ENCODE measurements at places on chromosomes 16 and 17.

DNA sequence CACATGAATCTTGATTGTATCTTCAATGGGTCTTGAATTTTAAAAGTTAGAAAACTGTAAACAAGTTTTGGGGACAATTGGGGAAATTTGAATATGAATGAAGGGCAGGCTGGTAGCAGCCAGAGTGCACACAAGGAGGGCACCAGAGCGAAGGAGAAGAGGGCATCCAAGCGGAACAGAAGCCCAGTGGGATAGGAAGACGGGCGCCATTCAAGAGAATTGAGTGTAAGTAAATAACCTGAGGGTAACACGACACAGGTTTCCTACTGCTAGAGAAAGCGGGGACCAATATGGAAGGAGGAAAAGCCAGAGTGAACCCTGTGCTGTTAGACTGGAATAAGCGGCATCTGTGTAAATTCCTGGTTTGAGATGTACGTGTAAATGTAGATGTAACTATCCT is 115.1 kb upstream of the CCL2 start:
- no peak for DNase-seq

GRCh38 chr17:55023626-55024025 is 55.1 kb downstream of the STXBP4 start:
- DNase-seq: no peak

- no peak for DNase-seq
These were observed 39.2 kb upstream of the CPNE2 start for GRCh38 chr16:57053206-57053605.

GRCh38 chr17:82195675-82196672 is 16.7 kb downstream of the CCDC57 start:
- no peak for DNase-seq

DNA sequence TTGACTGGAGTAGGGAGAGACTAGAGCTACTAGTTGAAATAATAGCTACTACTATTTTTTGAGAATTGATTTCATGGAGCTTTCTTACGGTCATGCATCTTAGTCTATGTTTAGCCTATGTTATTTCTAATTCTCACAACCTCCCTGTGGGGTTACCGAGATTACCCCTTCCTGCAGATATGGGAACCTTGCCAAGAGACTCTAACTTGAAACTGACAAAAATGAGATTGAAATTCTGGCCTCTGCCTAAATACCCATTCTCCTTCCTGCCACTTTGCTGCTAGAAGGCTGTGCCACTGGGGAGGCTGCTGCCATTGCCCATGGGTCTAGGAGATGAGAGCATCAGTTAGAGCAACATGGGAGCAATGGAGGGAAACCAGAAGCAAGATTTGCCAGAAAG is 410.3 kb downstream of the CDH13 start:
- no peak for DNase-seq

DNA sequence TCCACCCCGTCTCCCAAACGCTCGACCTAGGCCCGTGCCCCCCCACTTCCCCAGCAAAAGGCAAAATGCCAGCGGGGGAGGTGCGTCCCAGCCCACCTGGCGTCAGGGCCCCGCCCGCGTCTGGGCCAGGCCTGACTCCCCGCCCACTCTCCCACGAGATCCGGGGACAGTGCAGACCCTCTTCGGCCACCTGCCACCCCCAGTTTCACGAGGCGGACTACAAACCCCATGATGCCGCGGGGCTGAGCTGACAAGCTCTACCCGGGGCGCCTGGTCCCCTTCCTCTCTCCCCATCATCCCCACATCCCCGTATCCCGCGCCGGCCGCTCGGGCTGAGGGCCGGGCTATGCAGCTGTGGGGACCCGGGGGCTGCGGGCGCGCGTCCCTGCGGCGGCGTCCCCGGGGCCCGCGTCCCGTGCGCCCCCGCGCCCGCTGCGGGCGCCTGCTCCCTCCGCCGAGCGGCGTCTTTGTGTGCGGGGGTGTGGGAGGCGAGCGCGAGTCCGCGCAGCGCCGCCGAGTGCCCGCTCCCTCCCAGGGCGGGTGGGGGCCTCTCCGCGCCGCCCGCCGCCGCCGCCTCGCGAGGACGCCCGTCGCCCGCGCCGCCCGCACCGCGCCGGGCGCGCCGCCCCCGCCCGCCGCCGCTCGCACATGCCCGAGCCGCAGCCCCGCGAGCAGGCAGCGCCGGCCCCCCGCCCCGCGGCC is at the start of gene ANKRD13B:
TSS of gene ANKRD13B (plus strand) at position 283 of the 702 bp plus-strand sequence. CDS start 490 bp downstream, outside the sequence.
- no peak for DNase-seq
